Fibroblast of skin of left biceps (primary cell): ENCODE measurements at places on chromosomes 13 and 19.

DNA sequence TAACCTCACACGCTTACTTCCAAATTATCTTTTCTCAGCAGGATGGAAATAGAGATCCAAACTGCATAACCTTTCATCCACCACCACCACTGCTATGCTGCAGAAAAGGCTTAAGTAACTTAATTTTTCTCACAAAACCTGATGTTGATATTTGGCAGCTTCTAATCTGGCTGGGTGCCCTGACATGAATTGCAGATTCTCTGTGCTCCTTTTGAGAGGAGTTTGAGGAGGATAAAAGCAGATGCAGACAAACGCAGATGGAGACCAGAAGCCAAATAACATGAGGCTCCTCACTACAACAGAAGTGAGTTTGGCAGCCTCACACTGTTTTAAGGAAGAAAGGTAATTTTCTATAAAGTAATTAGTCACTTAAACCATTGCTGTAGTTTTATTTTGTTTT, 646.2 kb upstream of the ATXN8OS start:
- no peak for DNase-seq

GRCh38 chr13:74005320-74006157, 128.7 kb downstream of the KLF12 start:
- no peak for DNase-seq

DNA sequence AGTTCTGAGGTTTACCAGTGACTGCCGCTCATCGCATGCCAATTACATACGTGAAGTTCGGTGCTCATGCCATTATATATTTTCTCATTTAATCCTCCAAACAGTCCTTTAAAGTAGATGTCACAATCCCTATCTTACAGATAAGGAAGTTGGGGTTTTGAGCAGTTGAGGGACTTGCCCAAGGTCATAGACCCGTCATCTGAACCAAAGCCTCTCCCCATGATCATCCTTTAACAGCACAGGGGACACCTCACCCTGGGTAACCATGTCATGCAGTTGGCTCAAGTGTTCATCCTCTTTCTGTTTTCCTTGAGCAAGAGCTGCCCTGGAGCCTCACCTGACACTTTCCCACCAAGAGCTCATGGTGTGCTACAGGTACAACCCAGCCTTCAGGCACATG, 69.1 kb downstream of the HSPH1 start:
- no peak for DNase-seq

DNA sequence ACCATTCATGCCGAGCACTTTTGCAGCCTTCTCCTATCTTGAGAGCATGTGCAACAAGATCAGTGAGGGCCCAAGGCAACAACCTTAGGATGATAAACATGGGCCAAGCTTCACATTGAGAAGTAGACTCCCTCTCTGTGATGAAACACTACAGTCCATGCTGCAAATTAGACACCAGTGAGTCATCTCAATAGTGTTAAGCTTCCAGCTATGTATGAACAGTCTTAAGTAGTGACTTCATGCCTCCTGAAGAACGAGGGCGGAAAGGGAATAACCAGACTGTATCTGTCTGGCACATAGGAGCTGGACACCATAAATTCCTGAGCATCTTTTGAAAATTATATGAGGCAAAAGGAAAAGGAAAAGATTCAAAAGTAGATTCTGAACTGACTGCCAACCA, 309.9 kb upstream of the SLITRK1 start:
- DNase-seq, result peak; percentile 79

DNA sequence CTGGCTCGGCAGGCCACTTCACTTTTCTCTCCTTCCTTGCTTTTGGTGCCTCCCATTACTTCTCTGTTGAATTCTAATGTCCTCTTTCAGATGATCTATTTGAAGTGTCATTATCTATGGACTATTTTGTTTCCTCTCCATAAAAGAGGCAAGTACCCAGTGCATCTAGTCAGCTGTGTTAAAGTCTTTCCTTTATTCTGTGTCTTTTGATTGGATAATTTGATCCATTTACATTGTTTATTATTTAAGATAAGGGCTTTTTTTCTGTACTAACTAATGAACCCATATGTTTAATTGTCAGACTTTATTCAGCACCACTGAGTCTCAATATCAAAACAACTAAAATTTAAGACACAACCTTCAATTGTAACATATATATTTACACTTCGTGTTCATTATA, 36.4 kb downstream of the IGFL3 start:
- no peak for DNase-seq
